ENCODE measurements at places on chromosomes 1 and 21.

DNA sequence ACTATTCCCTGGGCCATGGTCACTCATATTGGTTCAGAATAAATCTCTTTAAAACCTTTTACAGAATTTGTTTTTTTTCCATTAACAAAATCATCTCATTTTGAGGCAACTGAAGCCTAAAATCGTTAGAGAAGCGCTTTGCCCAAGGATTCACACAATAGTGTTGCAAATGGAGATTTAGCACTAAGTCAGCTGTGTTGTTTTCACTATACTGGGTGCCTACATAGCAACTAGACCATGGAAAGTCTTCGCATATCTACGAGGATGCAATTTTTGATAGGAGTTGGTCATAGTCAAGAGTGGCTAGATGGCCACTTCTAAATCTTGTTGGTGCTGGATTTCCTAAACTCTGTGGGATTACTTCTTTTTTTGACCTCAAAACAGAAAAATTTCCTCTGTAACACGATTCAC is 530 bp upstream of the TIPRL start:
- DNase-seq, result no peak

DNA sequence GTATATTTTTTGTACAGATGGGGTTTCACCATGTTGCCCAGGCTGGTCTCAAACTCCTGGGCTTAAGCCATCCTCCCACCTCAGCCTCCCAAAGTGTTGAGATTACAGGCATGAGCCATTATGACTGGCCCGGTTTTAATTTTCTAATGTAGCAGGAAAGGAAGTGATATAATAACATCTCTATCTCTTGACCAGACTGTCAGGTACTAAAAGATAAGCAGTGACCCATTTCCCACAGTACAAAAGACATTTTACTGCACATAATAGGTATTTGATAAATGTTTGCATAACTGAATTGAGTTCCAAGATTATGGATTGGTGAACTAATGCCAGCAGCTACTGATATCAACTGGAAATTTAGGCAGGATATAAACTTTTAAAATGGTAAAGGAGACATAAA is 4.0 kb downstream of the NVL start:
- DNase-seq, result no peak

GRCh38 chr1:57336793-57337192 is 87.1 kb downstream of the DAB1 start:
- no peak for DNase-seq

DNA sequence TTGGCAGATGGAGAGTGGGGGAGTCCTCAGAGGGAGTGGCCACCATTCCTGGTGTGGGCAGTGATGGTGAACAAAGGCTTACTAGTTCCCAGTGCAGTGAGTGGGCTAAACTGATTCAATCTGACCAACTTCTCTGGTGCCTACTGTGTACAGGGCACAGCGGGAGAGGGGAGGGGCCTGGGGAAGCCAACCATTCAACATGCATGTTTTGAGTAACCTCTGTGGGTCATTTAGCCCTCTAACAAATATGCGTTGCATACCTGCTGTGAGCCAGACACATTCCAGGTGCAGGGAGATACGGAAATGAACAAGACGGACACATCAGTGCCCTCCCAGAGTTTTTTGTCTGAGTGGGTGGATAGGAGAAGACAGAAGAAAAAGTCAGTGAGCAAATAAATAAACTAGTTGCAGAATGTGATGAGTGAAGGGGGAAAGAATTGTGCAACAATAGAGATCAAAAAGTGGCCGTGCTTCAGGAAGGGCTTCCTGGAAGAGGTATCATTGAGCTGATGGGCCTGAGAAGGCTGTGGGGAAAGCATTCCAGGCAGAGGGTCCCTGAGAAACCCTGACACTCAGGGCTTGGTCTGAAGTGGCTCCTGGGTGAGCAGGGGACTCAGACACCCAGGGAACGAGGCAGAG is 78.8 kb downstream of the EPHB2 start:
- no peak for DNase-seq

DNA sequence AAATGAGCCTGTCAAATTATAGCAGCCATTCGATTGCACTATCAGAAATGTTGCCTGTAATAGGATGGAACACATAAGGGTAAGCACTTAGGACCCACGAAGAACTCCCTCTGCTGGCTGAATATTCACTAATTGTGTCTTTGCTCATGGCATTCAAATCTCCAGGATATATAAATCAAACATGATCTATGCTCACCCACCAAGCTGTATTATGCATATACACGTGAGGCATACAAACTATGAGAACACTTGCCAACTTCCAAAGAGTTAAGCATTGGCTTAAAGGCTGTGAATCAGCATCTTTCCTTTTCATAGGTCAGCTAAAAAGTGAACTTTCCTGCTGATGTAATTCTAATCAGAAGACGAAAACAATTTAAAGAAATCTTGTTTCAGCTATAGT is 34.5 kb downstream of the TMPRSS15 start:
- DNase-seq, result no peak

Data from activated CD4-positive, CD25-positive, alpha-beta regulatory T cell treated with anti-CD3 and anti-CD28 coated beads, Interleukin-2, amount 50 U/mL, for 16 hours (primary cell).